Body of pancreas (tissue), 4 donors: ENCODE measurements at places on chromosomes 12 and 14. TPM values are rescaled to one million over a fixed set of nuclear protein-coding genes. Genes with fewer than 3 reads are reported as not detected.

- H3K27me3 ChIP-seq: no peaks in the 10 kb centered on the region
- H3K4me1 ChIP-seq: peaks cover 8% of the 10 kb centered on the region
- H3K4me3 ChIP-seq: no peak overlapping the region
- H3K36me3 ChIP-seq: no peaks in the 10 kb centered on the region
- DNase-seq: peak; percentile 50
Measured at GRCh38 chr12:31897781-31898503, 61.3 kb upstream of the RESF1 start.

CFAP54 gene
- not detected for total RNA-seq

GRCh38 chr12:128570191-128571065 lies 253.3 kb downstream of the SLC15A4 start:
- no peaks in the 10 kb centered on the region for H3K36me3 ChIP-seq
- no peaks in the 10 kb centered on the region for H3K27me3 ChIP-seq
- no peak overlapping the region for H3K4me3 ChIP-seq
- H3K4me1 ChIP-seq: no peaks in the 10 kb centered on the region
- no peak overlapping the region for H3K27ac ChIP-seq
- DNase-seq: no peak

PZP gene
- total RNA-seq: not detected

- H3K36me3 ChIP-seq: no peaks in the 10 kb centered on the region
- no peaks in the 10 kb centered on the region for H3K4me1 ChIP-seq
- H3K27me3 ChIP-seq: no peaks in the 10 kb centered on the region
- DNase-seq: no peak
- no peak overlapping the region for H3K27ac ChIP-seq
Measured at GRCh38 chr12:54784115-54784514, 70.2 kb upstream of the MUCL1 start.

IQSEC3 gene
- 1.6 TPM for total RNA-seq

DNA sequence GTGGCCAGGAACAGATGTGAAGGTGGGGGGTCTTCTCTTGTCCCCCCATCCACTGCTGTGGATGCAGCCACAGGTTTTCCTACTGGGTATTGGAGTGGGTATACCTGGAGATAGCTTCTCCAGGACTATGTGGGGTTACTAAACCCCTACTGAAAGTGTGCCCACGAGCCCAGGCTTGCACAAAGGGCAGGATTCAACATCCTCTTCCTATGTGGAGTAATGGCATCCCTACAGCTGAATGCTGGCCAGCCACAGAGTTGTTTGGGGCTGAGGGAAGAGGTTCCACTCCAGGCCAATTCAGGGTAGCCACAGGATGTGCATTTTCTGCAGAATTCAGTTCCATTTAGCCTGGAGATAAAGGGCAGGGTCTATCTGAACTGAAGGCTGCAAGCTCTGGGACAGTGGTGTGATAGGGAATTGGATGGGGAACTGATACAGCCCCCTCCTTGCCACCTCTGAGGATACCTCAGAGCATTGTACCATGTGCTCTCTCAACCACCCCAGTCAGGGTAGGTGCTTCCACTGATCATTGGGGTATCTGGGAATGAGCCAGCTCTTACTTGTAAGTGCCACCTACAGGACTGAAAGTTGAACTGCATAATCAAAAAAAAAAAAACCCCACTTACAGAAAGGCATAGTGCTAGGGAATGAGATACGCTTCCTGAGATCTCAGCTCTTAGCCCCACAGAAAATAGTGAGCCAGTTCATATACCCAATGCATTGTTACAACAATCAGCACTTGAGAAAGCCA lies 187.1 kb downstream of the KITLG start:
- H3K4me1 ChIP-seq: no peaks in the 10 kb centered on the region
- H3K27me3 ChIP-seq: no peaks in the 10 kb centered on the region
- peak; percentile 8 for DNase-seq
- H3K36me3 ChIP-seq: no peaks in the 10 kb centered on the region
- no peak overlapping the region for H3K27ac ChIP-seq
- H3K4me3 ChIP-seq: no peak overlapping the region

ACSM4 gene
- not detected for total RNA-seq
